GM04504 (cell line): ENCODE measurements at places on chromosomes 7 and 10.

- DNase-seq = no peak
These were observed 3.0 kb downstream of the NAMPT start for GRCh38 chr7:106281585-106282318.

- DNase-seq = no peak
These were observed 10.8 kb downstream of the HNRNPA2B1 start for GRCh38 chr7:26189697-26190096.

GRCh38 chr7:87886875-87887274, 10.6 kb downstream of the DBF4 start:
- no peak for DNase-seq

- no peak for DNase-seq
These were observed 69.7 kb upstream of the EMX2 start for GRCh38 chr10:117472872-117473271.

DNA sequence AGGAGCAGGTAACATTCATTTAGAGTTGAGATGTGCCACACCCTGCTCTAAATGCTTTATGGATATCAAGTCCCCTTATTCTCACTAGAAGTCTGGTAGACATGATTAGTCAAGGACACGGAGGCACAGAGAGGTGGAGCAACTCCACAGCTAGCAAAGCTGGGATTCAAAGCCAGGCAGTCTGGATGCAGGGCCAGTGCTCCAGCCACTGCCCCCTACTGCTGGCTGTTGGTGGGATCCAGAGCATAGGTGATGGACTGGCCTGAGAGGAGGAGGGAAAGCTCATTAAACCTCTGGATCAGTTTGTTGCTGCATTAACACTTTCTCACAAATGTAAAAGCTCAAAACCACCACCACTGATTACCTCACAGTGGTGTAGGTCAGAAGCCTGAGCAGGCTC, 22.6 kb upstream of the KBTBD2 start:
- no peak for DNase-seq

- peak; percentile 38 for DNase-seq
These were observed 97.7 kb downstream of the NRCAM start for GRCh38 chr7:108358553-108358952.

DNA sequence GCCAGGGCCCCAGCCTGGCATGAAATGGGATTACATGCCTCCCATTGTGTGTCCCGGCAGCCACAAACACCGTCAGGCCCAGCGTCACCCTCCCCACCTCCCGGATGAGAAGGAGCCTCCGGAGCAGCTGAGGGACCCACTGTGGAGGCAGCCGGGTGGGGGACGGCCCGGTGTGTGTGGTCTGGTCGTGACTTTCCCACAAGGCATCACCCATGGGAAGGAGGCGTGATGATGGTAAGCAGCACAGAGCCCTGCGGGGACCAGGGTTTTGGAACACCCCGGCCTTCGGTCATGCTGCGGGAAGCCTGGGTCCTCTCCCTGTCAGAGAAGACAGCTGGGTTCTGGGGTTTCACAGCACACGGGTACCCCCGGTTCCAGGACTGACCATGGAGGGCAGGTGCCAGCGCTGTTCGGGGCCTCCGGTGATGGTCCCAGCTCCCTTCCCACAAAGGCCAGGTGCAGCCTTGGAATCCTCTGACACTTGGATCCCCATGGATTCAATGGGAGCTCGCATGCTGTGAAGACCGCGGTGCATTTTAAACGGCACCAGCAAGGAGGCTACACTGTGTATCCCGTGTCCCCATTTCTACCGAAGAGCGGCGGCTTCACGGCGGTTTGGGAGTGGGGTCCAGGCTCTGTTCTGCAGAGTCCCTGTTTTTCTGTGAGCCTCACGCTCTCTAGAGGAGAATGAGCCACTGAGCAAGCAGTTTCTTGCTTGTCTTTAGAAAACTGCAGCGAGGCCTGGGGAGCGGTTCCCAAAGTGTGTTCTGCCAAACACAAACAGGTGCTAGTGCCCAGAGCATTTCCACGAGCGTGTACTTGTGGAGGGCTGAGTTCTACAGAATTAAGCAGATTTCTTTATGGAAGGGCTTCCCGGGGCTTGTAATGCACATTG, 336.0 kb downstream of the ADARB2 start:
- no peak for DNase-seq
